ENCODE measurements at places on chromosomes 6 and 20.

- no peak for DNase-seq
Measured at GRCh38 chr6:148814082-148814790, 67.4 kb downstream of the UST start.

DNA sequence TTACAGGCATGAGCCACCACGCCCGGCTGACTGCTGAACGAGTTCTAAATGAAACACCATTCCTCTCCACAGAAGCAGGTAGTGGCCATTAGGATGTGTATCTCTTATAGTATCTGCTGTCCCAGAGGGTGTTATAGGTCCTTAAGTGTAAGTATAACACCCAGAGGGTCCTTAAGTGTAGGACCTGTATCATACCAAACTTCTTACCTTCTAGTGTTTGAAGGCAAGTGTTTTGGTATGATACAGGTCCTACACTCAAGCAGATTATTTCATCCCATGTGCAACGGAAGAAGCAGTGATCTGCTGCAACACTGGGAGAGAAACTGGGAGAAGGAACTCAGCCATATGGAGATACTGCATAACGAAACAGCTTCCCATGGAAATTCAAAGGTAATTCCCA is 17.4 kb downstream of the BMP7 start:
- DNase-seq, result no peak

- no peak for DNase-seq
Measured at GRCh38 chr6:53919881-53920360, 125.1 kb downstream of the LRRC1 start.

GRCh38 chr6:37025621-37026466 is 20.4 kb downstream of the FGD2 start:
- no peak for DNase-seq

DNA sequence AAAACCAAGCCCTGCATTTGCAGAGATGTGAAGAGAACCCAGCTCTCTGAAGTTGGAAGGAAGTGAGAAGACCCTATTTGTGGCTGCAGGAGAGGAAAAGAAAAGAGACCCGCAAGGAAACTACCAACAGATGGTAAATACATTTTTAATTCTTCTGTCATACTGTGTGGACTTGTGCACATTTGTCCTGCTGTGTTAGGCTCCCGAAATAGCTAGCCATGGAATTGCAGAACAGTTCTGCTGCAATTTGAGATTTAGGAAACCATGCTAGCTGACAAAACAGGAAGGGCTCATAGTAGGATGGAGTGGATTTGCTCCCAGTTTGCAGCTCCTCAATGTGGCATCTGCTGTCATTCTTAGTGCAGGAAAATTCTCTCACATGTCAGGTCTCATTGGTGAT is 12.1 kb upstream of the ATXN1 start:
- DNase-seq, result no peak

GRCh38 chr6:138528137-138528536 is 28.8 kb upstream of the NHSL1 start:
- no peak for DNase-seq

Data from CD4-positive, alpha-beta T cell treated with Interleukin-6 at 100 ng/mL for 8 hours (primary cell).